ENCODE measurements at places on chromosomes 7 and 10. TPM values are rescaled to one million over a fixed set of nuclear protein-coding genes. Genes with fewer than 3 reads are reported as not detected.

- DNase-seq, result no peak
- H3K27me3 ChIP-seq, result no peaks in the 10 kb centered on the region
- no peak within 1 kb of the TSS for H3K4me3 ChIP-seq
- H3K27ac ChIP-seq, result no peak within 1 kb of the TSS
- H3K4me1 ChIP-seq, result no peaks in the 10 kb centered on the region
Measured at GRCh38 chr7:116030651-116031276, at the start of gene TFEC. Gene TFEC (minus strand): TSS chr7:116030763. CDS start chr7:115984441, 46,322 bp downstream.

METTL27 gene
- 4.0 TPM for total RNA-seq

DNA sequence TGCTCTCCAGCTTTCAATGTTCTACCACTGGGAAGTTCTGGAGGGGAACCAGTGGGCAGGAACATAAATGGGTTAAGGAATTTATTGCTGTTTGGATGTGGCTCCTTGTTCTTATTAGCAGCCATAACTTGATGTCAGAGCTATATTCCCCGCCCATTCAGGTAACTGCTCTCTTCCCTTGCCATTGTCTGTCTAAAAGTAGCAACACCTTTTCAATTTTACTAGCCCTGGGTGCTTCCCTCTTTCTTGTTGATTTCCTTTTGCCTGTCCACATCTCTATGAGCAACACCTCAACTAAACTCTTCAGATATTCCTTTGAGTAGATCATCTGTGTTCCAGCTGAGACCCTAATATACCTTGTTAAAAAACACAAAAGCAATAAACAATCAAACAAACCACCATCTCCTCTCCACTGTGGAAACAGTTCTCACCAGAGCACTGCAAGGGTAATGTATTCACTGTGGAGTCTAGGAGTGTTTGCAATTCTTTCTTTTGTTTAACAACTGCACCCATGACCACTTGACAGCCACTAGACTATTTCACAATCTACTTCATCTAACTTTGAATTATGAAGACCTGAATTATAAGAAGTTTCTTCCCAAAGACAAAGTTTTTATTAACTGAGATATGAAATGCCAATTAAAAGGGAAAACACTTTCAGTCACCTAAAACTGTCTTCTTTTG lies 436.7 kb downstream of the IPMK start:
- H3K4me1 ChIP-seq, result no peaks in the 10 kb centered on the region
- no peaks in the 10 kb centered on the region for H3K27me3 ChIP-seq
- no peak overlapping the region for H3K27ac ChIP-seq
- no peaks in the 10 kb centered on the region for H3K36me3 ChIP-seq

DNA sequence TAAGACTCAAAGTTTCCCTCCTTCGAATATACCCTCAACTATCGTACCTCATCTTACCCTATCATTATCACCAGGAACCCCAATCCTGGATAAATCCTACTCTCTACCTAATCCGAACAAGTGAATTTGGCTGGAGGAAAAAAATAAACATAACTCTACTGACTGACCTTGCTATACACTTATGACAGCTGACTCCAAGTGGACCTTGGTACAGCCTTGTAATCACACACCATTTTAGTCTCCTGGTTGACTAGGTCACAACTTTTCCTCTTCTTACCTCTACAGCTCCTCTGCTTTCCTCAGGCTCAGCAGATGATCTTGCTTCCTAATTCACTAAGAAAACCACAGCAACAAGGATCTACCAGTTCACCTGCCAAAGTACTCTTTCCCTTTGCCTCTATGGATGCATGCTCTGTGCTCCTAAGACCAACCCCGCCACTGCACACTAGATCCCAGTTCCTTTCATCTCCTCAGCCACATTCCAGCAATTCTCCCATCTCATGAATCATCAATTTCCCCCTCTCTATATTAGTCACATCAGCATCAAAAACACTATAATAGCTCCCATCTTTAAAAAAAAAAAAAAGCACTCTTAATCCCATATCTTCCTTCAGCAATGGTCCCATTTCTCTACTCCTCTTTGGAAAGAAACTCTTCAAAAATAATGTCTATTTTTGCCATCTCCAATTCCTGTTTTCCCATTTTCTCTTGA lies 35.5 kb downstream of the COA1 start:
- DNase-seq, result no peak
- H3K27ac ChIP-seq, result no peak overlapping the region
- H3K4me1 ChIP-seq, result no peaks in the 10 kb centered on the region

- H3K4me1 ChIP-seq, result no peaks in the 10 kb centered on the region
- H3K27ac ChIP-seq, result no peak overlapping the region
- no peak overlapping the region for H3K4me3 ChIP-seq
- no peaks in the 10 kb centered on the region for H3K27me3 ChIP-seq
Measured at GRCh38 chr7:79244482-79244881, 209.0 kb downstream of the MAGI2 start.

GRCh38 chr7:133625046-133625445 lies 372.2 kb downstream of the EXOC4 start:
- no peaks in the 10 kb centered on the region for H3K27me3 ChIP-seq
- no peaks in the 10 kb centered on the region for H3K4me1 ChIP-seq
- no peak for DNase-seq
- H3K27ac ChIP-seq, result no peak overlapping the region

DNA sequence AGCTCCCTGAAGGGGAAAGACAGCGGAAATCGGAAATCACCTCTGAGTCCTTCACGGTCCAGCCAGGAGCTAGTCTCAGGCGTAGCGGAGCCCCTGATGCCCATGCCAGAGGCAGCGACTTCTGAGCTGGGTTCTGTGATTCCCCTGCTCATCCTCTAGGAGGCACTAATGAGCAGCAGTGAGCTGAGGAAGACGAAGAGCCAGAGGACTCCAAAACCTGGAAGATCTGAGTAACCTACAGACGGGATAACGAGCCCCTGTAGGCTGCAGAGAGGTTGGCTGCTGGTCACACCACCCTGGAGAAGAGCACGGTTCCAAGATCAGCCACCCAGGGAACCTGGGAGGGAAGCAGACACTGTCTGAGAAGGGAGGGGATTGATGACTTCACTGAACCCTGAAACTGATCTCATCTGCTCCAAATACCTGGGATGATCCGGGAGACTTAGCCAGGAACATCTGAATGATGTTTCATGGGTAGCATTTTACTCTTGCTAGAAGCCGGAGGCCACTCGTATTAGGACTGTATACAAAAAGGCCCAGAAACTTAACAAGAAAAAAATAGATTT lies 304.1 kb downstream of the PAXIP1 start:
- no peak overlapping the region for H3K4me3 ChIP-seq
- H3K4me1 ChIP-seq, result no peaks in the 10 kb centered on the region
- H3K27ac ChIP-seq, result no peak overlapping the region
- no peaks in the 10 kb centered on the region for H3K27me3 ChIP-seq
- DNase-seq, result no peak

DNA sequence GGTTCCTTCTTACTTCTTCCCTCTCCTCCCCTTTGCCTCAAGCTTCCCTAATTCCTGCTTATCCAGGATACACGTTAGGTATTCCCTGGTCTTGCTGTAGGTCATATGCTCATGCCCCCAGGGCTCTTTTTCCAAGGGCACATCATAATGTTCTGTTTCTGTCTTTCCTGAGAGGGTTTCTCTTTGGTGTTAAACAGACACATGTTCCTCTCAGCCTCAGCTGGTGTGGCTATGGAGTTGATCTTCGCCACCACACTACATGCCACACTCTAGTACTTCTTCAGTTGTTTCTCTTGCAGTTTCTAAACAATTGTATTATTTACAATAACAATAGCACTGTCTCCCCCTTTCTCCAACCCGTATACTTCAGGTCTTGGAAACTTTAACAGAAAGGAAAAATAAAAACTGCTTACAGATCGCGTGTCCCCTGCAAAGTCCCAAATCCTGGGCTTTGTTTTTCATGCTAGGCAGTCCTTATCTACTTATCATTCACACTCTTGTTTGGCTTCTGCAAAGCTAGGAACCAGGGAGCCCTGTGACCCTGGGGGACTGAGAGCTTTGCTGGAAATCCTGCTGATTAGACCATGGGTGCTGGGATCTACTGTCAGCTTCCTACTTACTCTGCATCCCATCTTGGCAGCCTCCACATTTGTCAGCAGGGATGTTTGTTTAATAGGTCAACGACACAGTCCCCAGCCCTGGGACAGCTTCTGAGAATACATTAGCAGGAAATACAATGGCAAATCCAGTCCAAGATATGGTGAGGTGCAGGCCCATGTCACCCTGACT lies 193.9 kb upstream of the BMPER start:
- no peak overlapping the region for H3K4me3 ChIP-seq
- peaks cover 4% of the 10 kb centered on the region for H3K4me1 ChIP-seq
- H3K27me3 ChIP-seq, result no peaks in the 10 kb centered on the region
- H3K27ac ChIP-seq, result no peak overlapping the region

DNA sequence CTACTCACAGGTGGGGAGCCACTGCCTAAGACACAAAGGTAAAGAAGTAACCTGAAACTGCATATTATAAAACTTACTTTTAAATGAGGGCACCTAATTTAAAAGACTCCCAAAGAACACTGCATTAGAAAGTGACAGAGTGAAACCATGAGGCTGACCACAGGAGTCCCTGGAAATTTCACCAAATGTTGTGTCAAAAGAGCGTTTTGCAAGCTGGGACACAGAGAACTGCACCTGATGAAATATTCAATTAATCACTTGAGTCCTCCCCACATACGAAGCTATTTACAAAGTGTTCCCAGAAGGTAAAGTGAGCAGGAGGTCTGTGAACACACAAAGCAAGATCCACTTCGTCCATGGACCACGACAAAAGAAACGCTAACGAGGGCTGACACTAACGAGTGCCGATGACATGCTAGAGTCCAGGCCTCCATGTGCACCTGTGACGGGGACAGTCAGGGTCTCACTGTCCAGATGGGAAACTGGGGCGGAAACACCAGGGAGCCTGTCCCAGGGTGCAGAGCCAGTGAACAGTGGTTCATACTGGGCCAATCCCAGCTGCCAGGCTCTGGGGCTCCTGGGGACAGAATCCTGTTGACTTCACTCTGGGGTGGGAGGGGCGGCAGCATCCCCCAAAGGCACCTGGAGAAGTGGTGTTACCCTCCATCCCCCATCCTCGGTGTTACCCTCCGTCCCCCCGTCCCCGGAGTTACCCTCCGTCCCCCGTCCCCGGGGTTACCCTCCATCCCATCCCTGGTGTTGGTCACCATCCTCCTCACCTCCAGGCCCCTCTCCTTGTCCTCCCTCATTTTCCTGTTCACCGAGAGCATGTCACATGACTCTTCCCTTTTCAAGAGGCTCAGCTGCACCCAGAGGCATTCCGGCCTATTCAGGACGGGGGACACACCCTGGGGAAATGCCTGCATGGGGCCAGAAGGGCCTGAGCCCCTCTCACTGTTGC lies 63.4 kb downstream of the DIP2C start:
- no peaks in the 10 kb centered on the region for H3K4me1 ChIP-seq
- H3K27me3 ChIP-seq, result no peaks in the 10 kb centered on the region
- no peak for DNase-seq
- H3K36me3 ChIP-seq, result no peaks in the 10 kb centered on the region
- H3K27ac ChIP-seq, result peak overlapping the region; percentile 57
- no peak overlapping the region for H3K4me3 ChIP-seq

SMKR1 gene
- 0.32 TPM for total RNA-seq

GRCh38 chr7:2950578-2950977 lies 93.1 kb downstream of the CARD11 start:
- H3K36me3 ChIP-seq, result no peaks in the 10 kb centered on the region
- H3K4me3 ChIP-seq, result no peak overlapping the region
- DNase-seq, result no peak
- H3K27me3 ChIP-seq, result no peaks in the 10 kb centered on the region

- DNase-seq, result no peak
- no peaks in the 10 kb centered on the region for H3K36me3 ChIP-seq
- H3K27ac ChIP-seq, result peak overlapping the region; percentile 29
- no peaks in the 10 kb centered on the region for H3K4me1 ChIP-seq
- H3K4me3 ChIP-seq, result no peak overlapping the region
- no peaks in the 10 kb centered on the region for H3K27me3 ChIP-seq
Measured at GRCh38 chr10:4034907-4035598, 250.0 kb upstream of the KLF6 start.

- H3K36me3 ChIP-seq, result peaks cover 4% of the 10 kb centered on the region
- peaks cover 15% of the 10 kb centered on the region for H3K4me1 ChIP-seq
- H3K27me3 ChIP-seq, result no peaks in the 10 kb centered on the region
- H3K27ac ChIP-seq, result peak overlapping the region; percentile 28
- no peak overlapping the region for H3K4me3 ChIP-seq
Measured at GRCh38 chr7:130886438-130887135, 152.6 kb upstream of the KLF14 start.

GRCh38 chr7:148847815-148848734 lies 36.0 kb downstream of the EZH2 start:
- no peak overlapping the region for H3K4me3 ChIP-seq
- H3K36me3 ChIP-seq, result no peaks in the 10 kb centered on the region
- H3K4me1 ChIP-seq, result no peaks in the 10 kb centered on the region
- H3K27me3 ChIP-seq, result no peaks in the 10 kb centered on the region
- no peak for DNase-seq

- no peaks in the 10 kb centered on the region for H3K4me1 ChIP-seq
- H3K27me3 ChIP-seq, result no peaks in the 10 kb centered on the region
- H3K4me3 ChIP-seq, result no peak overlapping the region
- DNase-seq, result no peak
- H3K36me3 ChIP-seq, result no peaks in the 10 kb centered on the region
Measured at GRCh38 chr10:123884351-123884906, 7.2 kb downstream of the CPXM2 start.

- H3K36me3 ChIP-seq, result no peaks in the 10 kb centered on the region
- H3K27me3 ChIP-seq, result no peaks in the 10 kb centered on the region
- H3K27ac ChIP-seq, result no peak overlapping the region
- peak; percentile 62 for DNase-seq
- no peak overlapping the region for H3K4me3 ChIP-seq
Measured at GRCh38 chr7:26369593-26369992, 77.9 kb downstream of the SNX10 start.

ZNF853 gene
- 0.91 TPM for total RNA-seq

- peaks cover 27% of the 10 kb centered on the region for H3K4me1 ChIP-seq
- H3K27ac ChIP-seq, result peak overlapping the region; percentile 71
- H3K36me3 ChIP-seq, result no peaks in the 10 kb centered on the region
- H3K27me3 ChIP-seq, result no peaks in the 10 kb centered on the region
- H3K4me3 ChIP-seq, result no peak overlapping the region
Measured at GRCh38 chr10:124648738-124649137, 95.4 kb downstream of the FAM53B start.

GRCh38 chr10:62814756-62815380 lies 1.3 kb downstream of the EGR2 start:
- H3K4me3 ChIP-seq, result peak overlapping the region; percentile 81
- H3K27me3 ChIP-seq, result peaks cover 35% of the 10 kb centered on the region
- no peak overlapping the region for H3K27ac ChIP-seq
- peaks cover 16% of the 10 kb centered on the region for H3K4me1 ChIP-seq
